Renal cortical epithelial cell (primary cell): ENCODE measurements at places on chromosomes 7 and 10. TPM values are rescaled to one million over a fixed set of nuclear protein-coding genes. Genes with fewer than 3 reads are reported as not detected.

The COBL gene
- 1.4 and 4.2 TPM in 2 replicates for total RNA-seq

The NPFFR1 gene
- under 0.01 TPM in 1 of 2 replicates, not detected in the other for total RNA-seq

The PHKG1 gene
- 0.15 TPM in 1 of 2 replicates, not detected in the other for total RNA-seq

The MPP7 gene
- 1.6 and 2.1 TPM in 2 replicates for total RNA-seq

The FBXL15 gene
- total RNA-seq, result 12.7 and 15.1 TPM in 2 replicates

The PDZD7 gene
- 1.3 and 4.7 TPM in 2 replicates for total RNA-seq

The JAZF1 gene
- 4.3 and 9.6 TPM in 2 replicates for total RNA-seq

The SGCE gene
- 66.0 and 129 TPM in 2 replicates for total RNA-seq

The TBXAS1 gene
- 10.4 and 35.5 TPM in 2 replicates for total RNA-seq

The APBB1IP gene
- 4.2 and 23.8 TPM in 2 replicates for total RNA-seq

The FGFBP3 gene
- total RNA-seq, result 0.15 and 0.17 TPM in 2 replicates

The ZDHHC4 gene
- total RNA-seq, result 40.3 and 58.8 TPM in 2 replicates

The ANKRD61 gene
- total RNA-seq, result 0.15 TPM in 1 of 2 replicates, not detected in the other

The RET gene
- under 0.01 and 0.45 TPM in 2 replicates for total RNA-seq

The LMTK2 gene
- 10.9 and 23.2 TPM in 2 replicates for total RNA-seq
